ENCODE measurements at places on chromosomes 7 and 10.
A peak's percentile ranks its signal among the peaks of the same experiment; 100 is the strongest.

- no peak for DNase-seq
Measured at GRCh38 chr7:122135275-122135674, 8.8 kb downstream of the AASS start.

DNA sequence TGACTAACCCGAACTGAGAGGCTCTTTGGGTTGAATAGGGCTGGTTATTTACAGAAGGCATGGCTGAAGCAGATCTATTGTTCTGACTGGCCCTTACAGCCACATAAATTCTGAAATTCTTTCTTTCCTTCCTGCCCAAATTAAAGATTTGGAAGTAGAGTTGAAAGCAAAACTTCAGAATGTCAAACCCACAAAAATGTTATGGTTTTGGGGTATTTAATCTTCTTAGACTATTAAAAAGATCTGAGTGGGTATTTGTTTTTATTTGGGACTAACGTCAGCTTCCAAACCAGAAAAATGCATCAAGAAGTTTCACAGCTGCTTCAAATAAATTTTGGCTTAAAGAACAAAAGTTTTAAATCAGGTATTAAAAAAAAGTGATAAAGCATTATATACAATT, 124.5 kb downstream of the AHR start:
- no peak for DNase-seq

- no peak for DNase-seq
Measured at GRCh38 chr10:88522715-88523114, 60.4 kb downstream of the RNLS start.

DNA sequence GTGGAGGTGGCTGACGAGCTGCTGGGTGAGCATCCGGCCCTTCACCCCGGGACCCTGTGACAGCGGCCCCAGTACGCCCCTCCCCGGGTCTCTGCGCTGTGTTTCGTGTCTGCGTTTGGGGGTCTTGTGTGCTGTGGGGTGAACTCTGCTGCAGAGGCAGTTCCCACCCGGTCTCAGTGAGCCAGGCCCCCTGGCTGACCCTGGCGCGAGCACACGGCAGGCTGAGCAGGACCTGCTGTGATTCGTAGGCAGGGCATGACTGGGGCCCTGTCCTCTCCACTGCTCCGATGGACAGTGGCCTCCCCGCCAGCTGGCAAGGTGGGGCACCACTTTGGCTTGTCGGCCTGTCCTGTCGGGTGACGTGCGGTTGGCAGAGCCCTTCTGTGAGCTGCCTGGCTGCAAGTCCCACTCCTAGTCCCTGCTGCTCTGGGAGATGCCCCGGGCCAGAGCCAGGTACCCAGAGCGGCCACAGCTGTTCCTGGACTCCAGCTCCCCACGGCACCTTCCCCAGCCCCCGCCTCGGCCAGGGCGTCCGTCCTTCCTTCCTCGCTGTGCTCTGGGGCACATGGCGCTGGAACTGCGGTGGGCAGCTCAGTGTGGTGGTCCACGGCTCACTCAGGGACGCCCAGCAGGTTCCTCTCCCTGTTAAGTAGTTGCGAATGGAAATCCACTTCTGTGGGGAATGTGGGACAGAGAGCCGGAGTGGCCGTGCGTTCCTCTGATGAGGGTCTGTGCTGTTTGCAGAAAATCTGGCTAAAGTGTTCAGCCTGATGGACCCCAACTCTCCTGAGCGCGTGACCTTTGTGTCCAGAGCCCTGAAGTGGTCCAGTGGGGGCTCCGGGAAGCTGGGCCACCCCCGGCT, 10.5 kb downstream of the GET4 start:
- DNase-seq, result no peak

- no peak for DNase-seq
Measured at GRCh38 chr10:55653531-55653930, 707.5 kb downstream of the ZWINT start.

DNA sequence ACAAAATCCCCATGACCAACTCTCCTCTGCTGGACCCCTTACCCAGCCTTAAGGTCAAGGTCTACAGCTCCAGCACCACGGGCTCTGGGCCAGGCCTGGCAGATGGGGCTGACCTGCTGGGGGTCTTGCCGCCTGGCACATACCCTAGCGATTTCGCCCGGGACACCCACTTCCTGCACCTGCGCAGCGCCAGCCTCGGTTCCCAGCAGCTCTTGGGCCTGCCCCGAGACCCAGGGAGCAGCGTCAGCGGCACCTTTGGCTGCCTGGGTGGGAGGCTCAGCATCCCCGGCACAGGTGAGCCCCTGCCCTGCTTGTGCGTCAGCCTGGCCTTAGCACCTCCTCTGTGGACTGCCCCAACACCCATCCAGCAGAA, 27.5 kb upstream of the SLC29A3 start:
- no peak for DNase-seq

- DNase-seq, result peak; percentile 53
Measured at GRCh38 chr10:37680716-37681616, 176.4 kb downstream of the ZNF248 start.

DNA sequence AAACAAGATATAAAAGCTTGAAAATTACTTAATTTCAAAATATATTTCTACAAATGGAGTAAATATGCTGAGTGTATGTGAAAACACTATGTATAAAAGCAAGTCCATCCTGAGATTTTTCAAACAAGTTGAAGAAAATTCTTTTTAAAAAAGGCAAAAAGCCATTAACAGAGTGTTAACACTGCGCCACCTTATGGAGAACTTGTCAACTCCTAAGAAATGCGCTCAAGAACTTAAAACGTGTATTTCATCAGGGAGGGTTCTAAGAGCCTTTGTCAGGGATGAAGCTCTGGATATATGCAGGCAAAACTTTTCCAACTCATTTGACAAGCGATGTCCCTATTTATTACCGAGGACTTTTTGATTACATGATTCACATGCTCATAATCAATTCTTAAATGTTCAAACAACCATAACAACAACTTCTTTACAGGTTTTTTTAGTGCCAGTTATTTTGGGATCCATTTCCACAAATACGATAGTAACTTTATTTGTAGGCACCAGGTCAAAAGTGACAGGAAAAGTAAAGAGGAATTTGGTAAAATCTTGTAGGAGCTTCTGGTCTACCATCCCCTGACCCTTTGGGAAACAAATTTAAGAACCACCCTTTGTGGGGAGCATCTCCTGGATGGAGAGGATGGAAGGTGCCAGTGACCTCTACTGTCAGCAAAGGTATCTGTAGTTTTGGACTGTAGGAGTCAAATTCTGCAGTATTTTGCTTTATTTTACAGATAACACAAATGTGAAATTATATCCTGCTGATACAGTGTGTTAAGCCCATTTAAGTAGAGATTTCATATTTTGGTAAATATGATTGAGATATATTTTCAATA, 23.2 kb downstream of the CALCR start:
- DNase-seq, result no peak

DNA sequence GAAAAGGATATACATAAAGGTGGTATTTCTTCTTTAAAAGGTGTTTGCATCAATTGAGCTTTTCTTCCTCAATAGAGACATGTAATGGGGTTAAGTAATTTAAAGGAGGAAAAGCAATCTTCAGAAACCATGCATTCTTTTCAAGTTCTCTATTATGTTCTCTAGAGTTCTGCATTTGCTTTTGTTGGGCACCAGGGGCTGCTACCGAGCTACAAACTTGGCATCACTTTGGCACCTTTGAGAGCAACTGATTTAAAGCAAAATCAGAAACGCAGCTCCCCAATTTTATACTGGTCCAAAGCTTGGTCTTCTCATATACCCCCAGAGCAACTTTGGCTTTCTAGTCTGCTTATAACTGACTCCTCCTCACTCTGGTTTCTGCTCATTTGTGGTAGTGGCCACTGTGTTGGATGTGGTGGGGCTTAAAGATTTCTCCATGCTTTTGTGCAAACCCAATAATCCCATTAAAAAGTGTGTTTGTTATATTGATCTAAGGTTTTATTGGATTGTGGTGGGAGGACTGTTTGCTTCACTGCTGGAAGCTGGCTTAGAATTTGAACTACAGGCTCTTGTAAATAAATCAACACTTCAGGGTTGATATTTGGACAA, 712.1 kb downstream of the PHTF2 start:
- no peak for DNase-seq

DNA sequence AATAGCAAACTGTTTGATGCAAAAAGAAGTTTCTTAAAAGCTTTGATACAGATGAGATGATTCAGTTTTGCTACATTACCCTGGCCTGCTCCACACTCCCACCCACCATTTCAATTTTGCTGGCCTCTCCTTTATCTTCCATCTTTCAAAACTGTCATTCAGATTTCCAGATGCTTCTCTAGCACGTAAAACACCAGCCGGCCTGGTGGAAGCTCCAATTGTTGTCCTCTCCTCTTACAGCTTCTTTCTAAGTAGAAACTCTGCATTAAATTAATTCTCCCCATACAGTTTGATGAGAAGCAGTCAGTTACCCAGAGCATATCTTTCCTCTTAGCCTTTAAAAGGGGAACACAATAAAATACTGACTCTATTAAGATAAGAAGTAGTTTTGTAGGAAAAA, 34.3 kb upstream of the ELMO1 start:
- DNase-seq, result no peak

GRCh38 chr10:34216348-34216945, 598.6 kb downstream of the PARD3 start:
- DNase-seq, result no peak

DNA sequence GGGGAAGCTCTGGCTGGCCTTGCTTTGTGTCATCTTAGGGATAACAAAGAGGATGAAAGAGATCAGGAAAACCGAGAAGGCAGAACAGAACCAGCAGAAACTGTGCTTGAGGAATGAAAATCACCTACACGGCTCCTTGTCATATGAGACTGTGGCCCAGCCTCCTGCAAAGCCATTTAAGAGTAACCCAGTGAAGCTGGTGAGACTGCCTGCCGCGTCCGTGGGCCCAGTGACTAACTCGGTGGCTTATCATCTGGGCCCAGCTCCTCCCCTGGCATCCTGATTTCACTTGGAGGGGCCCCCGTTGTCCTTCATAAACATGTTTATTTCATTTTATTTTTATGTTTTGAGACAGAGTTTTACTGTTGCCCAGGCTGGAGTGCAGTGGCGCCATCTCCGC, 30.7 kb downstream of the HTRA1 start:
- DNase-seq, result no peak

DNA sequence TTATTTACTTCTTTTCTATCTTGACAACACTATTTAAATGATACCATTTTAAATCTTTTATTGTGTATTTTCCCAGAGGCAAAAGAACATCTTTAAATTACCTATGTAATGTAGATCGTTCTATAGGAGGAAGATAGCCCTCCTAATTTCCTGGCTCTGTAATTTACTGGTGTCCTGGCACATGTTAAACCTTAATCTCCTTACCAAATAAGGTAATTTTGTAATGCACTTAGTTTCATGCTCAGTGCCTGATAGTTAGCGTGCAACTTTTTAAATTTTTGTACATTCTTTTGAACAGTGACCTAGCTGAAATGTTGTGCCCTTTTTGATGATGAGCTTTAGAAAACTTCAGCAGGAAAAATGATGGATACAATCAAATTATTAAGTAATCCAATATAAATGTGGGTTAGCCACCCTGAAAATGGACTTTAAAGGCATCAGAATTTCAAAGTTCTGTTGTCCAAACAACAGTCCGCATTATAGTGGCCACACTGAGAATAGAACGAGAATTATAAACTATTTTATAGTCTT, 81.4 kb downstream of the ABCB5 start:
- no peak for DNase-seq

GRCh38 chr10:124173298-124173900, 80.0 kb upstream of the CHST15 start:
- DNase-seq, result no peak

DNA sequence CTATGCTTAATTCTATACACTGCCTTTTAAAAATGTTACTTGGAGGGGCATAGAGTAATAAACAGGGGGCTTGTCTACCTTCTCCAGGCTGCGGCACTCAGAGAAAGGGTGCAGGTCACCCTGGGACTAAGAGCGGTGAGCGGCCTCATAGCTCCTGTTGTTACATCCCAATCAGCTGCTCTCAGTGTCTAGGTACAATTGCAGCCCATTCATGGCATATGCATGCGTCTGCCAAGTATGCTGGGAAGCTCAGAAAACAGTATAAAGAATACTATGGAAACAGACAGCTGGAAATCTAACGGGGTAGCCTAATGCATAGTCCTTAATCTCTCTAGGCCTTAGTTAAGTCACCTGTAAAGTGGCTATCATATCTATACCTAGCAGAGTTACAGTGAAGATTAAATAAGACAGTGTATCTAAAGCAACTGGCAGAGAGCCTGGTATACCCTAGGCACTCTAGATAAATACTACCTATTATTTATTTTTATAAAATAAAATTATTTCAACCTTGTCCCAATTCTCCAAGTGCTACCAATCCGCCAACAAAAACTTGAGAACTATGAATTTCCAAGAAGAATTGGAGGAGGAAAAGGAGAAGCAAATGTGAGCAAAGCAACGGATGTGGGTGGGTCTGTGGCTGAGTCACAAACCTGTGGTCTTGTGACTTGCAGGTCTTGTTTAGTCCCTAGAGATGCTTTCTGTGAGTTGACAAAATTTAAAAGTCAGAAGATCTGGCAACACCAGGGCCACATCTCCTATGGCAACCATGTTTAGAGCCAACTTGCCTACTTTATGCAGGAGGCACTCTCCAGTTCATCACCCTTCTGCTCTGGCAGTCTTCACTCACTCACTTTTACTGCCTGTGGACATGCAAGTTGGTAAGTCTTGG, 183.0 kb downstream of the RAPGEF5 start:
- no peak for DNase-seq

DNA sequence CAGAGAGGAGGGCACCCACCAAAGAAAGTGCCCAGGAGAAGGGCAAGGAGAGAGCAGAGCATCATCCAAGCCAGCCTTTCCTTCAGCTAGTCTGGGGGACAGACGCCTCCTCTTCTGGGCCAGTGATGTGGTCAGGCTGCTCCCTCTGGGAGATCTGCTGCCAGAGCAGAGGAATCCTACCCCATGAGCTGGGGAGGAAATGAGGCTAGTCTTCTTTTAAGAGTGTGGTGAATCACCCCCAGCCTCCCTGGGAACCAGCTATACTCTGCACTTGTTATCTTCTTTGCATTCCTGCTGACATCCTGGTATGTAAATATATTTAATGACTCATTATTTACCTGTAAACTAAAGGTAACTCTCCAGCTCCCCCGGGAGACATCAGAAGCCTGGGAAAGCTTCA, 41.6 kb upstream of the EPHB6 start:
- no peak for DNase-seq

DNA sequence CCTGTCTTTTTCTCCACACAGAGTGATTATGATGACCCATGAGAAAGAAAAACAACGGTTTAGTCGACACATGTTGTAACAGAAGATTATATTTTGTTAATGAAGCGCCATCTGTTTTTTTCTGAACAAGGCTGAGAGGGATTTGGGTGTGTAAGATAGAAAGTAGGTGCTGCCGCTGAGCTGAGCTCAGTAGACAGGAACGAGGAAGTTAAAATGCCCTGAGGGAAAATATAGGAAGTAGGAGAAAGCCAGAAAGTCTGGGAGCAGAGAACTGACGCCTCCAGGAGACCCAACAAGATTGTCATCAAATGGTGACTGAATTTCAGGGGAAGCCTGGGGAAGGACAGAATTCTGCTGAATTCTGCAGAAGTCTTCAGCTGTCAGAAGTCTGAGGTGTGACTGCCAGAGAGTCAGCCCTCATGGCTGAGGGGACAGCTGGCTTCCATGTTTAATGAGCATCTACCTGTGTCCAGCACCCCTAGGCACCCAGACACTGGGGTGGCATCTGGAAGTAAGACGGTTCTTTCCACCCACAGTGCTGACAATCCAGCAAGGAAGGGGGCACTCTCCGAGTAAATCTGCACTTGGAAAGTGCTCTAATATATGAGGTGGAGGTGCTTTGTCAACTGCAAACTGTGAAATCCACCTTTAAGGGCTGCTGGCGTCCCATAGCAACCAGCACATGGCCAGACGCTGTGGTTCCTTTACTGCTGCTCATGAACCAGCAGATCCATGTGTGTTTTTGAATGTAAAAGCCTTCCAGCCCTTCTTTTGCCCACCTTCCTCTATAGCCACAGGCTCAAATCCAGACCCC, 12.5 kb upstream of the TSPAN15 start:
- DNase-seq, result no peak
